ENCODE measurements at places on chromosomes 2 and 18.

DNA sequence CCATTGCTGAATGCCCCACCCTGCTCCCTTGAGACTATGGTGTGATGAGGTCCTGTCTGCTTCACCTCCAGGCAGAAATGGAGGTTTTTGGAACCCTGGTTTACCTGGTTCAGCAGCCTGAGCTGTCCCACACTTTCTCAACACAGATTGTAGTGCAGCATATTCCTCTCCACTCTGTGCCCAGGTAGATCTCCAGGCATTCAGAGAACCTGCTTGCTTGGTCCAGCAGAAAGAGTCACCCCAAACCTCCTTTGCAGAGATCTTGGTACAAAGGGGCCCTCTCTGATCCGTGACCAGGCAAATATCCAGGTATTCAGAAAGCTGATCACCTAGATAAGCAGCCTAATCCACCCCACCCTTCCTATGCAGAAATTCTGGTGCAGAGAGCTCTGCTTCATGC is 1288.2 kb upstream of the CRIM1 start:
- DNase-seq = no peak

GRCh38 chr2:238233625-238234024 is 6.2 kb downstream of the HES6 start:
- no peak for DNase-seq

DNA sequence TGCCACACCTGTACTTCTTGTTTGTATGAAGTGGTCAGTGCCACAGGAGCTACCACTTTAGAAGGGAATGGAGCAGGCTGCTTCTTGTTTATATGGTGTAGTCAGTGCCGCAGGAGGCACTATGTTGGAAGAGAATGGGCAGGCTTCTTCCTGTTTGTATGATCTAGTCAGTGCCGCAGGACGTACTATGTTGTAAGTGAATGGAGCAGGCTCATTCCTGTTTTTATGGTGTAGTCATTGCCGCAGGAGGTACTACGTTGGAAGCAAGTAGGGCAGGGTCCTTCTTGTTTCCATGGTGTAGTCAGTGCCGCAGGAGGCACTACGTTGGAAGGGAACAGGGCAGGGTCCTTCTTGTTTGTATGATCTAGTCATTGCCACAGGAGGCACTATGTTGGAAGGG is 27.3 kb downstream of the TPO start:
- DNase-seq = no peak

DNA sequence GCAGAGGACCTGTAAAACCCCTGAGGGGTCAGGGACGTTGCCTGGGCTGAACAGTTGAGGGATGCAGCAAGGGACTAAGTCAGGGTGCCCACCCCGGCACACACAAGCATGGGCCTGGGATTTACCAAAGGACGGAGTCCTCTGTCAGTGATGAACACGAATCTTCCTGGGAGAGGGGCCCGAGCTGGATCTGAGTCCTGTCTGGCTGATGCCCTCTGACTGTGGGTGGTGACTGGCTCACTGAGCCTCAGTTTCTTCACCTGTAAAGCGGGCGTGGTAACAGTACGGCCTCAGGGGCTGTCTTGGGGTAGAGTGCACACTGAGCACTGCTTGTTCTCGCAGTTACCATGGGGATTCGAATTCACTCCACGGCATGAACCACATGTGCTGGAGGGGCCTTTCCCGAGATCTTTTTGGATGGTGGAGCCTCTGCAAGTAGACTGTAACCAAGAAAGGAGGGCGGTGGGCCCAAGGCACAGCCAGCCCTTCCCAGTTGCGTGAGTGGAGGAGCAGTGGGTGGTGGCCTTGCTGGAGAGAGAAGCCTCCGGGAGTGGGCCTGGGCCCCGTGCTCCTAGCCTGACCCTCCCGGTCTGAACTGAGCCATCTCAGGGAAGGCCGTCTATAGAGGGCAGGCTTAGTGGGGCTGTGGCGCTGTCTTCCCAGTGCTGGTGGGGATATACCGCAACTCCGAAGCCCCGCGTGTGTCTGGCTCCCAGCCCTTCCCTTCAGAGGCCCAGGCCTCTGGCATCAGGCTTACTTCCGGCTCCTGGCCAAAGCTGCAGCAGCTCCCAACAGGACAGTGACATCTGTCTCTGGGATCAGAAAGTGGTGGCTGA is 130.8 kb upstream of the HS6ST1 start:
- DNase-seq = no peak

- no peak for DNase-seq
Observed at GRCh38 chr18:44130376-44130942, 550.2 kb upstream of the SETBP1 start.

DNA sequence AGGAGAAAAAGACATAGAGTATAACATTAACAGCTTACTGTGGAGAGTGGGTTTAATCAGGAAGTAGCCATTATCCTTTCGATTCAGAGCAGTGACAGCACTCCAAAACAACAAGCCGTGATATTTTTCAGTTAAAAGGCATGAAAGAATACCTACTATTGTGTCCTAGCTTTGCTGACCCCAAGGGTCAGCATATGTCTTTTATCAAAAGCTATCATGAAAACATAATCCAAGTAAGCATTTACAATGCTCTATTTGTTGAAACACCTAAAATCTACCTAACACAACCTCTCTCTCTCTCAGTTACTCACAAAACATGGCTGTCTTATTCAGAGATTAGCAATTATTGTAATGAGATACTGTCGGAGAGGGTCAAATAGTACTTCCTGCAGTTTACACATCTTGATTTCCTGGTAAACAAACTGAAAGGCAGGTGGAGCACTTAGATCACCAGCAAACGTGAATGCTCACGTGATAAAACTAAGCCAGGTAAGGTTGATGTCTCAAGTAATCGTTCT is 100.0 kb downstream of the BAZ2B start:
- peak; percentile 87 for DNase-seq

DNA sequence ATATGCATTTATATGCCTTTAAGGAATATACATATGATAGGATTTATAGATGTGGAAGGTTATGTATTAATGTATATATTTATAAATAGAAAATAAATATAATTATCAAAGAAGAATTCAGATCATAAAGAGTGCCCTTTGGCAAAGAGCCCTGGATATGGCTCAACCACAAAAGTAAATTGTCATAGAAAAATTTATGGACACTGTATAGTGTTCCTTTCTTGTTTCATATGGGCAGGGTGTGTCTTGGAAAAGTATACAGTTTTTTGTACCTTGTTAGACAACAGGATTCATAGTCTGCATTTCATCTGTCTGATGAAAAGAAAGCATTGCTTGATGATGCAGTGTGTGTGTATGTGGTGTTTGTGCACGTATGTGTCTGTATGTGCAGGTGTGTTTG is 2.9 kb downstream of the UGT1A7 start:
- no peak for DNase-seq

DNA sequence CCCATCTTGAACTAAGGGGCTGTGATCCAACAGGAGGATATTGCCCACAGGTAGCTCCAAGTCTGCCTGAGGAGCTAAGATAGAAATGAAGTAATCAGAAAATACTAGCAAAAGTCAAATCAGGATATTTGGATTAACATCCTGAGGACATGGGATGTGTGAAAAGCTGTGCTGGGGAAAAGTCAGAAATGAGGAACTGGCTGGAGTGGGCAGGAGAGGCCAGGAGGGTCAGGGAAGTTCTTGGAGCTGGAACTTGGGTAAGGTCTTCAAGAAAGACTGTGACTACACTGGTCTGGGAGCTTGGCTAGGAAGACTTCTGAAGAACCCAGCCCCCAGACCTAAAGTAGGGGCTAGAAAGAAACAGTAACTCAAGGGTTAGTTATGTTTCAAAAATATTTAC is 250.9 kb downstream of the PRKCE start:
- no peak for DNase-seq

- no peak for DNase-seq
Observed at GRCh38 chr18:10559553-10560451, 34.0 kb downstream of the NAPG start.

DNA sequence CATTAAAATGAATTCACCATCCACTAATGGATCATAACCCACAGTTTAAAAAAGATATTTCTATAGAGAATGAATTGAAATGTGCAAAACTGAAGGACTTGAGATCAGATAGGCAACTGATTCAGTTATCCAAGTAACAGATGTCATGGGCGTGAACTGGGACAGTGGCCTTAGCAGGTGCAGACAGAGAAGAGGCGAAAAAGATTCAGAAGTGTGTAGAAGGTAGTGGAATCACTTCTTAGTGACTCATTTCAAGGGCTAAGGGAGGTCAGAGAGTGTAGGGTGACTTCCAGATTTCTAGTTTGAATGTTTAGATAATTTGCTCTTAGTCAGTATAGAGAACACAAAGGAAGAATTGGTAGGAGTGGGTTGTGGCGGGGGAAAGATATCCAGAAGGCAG is 79.7 kb downstream of the EHBP1 start:
- no peak for DNase-seq

DNA sequence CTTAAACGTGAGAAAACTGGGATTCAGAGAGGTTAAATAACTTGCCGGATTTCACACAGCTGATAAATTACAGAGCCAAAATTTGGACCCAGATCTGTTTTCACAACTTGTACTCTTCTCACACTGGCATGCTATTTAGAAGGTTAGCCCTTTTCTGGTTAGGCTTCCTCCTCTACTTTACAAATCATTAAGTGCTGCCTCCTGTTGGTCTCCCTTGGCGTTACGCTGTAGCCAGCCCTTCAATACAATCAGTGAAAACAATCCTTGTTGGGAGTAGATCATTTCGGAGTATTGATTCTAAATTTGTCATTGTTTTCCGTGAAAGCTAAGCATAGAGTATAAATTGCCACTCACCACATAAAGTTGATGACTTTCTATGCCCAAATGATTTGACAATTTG is 153.5 kb downstream of the ARHGAP15 start:
- no peak for DNase-seq

DNA sequence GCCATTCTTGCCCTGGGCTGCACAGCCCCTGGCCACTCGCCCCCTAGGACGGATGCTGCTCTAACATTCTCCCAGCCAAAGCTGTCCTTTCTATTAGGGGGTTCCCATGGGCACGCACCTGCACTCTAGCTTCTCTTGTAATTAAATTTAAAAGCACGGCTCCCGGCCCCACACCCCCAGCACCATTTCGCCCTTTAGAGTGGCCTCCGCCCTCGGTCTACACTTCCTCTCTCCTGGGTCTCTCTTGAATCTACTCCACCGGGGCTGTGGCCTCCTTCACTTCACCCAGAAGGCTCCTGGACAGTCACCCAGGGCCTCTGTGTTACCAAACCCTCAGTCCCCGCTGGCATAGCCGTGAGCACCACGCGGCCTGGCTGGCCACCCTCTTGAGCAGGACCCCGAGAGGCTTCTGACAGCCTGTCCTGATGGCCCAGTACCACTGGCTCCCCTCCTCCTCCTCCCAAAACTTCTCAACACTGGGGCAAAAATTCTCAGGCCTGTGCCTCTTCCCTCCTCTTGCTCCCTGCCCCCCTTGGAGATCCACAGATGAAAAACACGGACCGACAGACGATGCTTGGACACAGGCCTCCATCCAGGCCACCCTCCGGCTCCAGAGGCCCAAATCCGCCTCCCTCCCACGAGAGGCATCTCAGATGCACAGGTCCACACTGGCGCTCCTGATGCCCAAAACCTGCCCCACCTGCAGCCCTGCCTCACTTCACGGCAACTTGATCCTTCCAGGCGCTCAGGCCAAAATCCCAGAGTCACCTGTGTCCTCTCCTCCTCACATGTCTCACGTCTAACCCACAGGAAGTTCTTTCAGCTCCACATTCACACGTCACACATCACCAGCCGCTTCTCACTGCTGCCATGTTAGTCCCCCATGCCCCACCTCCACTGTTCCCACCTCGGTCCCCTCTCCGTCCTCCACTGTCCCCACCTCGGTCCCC is 6.9 kb upstream of the RAB17 start:
- DNase-seq = no peak
